ENCODE measurements at places on chromosomes 3 and 15.

DNA sequence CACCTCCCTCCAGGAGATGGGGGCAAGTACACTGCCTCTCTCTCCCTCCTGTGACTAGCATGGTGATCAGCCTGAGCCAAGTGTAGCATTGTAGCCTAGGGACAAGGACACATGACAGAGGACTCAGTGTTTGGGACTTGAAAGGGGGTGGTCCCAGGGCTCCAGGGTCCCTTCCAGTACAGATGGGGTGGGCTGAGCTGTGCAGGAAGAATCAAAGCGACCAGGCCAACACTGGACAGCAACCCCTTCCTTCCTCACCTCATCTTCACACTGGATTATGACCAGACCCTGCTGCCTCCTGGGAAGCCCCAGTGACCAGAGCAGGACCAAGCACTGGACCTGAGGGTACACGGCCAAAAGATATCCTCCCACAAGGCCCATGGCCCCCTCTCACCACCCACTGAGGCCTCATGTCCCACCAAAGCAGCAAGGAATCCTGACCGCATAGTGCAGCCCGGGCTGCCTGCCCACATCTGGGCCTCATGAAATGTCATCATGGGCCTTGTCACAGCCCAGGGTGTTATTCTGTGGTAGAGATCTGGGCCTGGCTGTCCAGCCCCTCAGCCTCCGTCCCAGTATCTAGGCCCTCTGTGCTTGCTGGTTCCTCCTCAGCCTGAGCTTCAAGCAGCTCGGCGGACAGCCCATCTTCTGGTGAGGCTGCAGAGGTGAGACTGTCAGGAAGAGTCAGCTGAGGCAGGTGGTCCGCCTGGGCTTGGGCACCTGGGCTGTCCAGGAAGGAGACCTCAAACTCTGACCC, 9.5 kb downstream of the GORASP1 start:
- DNase-seq: no peak

DNA sequence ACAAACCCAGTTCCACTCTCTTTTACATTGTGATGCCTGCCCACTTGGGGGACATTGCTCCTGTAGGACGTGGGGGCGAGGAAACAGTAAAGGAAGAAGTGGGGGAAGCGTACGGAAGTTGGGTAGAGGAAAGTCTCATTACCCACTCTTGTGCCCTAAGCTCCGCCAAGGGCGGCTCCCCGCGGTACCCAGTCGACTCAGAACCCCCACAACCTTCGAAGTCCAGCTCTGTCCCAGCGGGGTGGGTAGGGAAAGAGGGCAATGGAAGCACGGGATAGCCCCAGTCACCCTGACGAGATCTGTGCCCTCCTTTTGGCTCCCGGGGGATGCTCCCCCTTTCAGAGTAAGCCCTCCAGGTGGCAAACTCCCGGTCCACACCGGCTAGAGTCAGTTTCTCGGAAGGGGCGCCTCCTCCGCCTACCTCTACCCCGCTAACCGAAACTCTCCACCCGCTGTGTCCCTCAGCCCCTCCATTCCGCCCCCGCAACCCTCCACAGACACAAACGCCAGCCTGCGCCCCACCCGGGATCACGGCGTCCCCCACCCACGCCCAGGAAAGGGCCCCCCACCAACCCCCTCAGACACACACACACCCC, 527 bp downstream of the CSNK1G1 start:
- no peak for DNase-seq

- DNase-seq: no peak
Observed at GRCh38 chr3:14374444-14374883, 27.9 kb upstream of the SLC6A6 start.

DNA sequence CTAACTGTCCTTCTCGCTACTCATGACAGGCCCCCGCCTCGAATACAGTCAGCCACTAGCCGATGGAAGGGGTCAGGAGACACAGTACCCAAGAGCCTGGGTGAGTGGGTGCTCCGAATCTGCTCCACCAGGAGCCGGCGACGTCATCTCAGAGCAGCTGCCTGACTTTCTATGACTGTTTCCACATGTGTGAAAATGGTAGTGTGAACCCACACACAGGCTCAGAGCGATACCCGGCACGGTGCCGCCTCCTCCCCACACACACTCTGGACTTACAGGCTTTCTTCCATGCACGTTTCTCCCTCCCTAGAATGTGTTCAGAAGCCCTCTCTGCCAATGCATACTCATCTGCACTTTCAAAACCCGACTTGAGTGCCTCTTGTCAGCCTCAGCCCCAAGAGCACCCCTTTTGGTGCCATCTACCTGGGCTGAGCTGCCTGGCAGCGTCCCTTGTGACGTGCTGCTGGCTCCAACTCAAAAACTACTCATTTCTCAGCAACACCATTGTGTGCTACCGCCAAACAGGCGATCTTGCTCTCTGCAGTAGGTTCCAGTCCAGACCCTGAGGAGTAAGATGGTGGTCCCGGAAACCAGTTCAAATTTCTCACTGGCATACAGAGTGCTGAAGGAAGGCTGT, 29.7 kb downstream of the VGLL4 start:
- DNase-seq: no peak

DNA sequence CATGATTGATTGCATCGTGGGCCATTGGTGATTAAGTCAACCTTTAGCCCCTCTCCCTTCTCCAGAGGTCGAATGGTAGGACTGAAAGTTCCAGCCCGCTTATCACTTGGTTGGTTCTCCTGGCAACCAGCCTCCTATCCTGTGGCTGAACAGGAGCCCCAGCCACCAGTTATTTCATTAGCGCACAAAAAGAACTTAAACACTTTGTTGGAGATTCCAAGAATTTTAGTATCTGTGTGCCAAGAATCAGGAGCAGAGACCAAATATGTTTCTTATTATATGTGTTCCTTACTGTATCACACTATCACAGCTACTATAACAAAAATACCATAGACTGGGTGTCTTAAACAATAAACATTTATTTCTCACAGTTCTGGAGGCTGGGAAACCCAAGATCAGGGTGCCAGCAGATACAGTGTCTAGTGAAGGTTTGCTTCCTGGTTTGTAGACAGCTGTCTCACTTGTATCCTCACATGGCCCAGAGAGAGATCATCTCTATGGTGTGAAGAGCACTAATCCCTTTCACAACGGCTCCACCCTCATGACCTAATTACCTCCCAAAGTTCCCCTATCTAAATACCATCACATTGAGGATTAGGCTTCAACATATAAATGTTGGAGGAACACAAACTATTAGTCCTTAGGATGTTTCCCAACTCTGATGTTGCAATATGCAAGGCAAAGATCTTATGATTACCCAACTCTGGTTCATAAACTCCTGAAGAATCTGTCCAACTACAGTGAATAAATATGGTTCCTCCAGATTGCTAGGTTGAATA, 30.5 kb upstream of the APH1B start:
- DNase-seq: no peak

GRCh38 chr3:73110530-73110929, 49.1 kb downstream of the EBLN2 start:
- DNase-seq: no peak

All from NCI-H2029 treated with DMSO at 0.1 percent for 48 hours (cell line).